ENCODE measurements at places on chromosomes 13 and 19.

DNA sequence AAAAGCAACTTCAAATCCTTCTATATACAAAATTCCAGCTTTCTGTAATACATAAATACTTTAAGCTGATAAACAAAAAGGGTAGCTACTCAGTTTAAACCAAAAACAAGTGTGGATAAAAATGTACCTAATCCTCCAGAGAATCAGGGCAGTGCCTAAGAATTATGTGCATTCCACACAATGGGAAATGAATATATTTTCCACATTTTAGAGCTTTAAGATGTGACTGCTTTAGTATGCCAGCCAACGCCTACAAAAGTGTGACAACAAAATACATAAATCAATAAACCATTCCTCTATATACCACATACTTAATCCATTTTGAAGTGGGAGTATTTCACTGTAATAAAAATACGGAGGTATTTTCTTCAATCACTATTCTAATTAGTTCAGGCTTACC, 275.3 kb downstream of the DCT start:
- DNase-seq: no peak

DNA sequence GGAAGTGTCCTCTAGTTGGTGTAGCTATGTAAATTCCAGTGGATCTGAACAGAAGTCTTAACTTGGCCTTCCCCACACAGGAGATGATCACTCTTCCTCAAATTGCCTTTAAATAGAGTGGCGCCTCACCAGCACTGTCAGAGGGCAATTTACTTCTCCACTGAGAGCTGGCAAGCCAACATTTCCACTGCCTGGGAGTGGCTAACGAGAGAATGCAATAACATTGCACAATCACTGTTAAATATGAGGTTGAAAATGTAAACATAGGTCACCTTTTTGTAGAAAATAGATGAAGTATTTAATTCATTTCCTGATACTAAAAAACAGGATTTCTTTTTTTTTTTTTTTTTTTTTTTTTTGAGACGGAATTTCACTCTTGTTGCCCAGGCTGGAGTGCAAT, 55.4 kb upstream of the UBL3 start:
- no peak for DNase-seq

DNA sequence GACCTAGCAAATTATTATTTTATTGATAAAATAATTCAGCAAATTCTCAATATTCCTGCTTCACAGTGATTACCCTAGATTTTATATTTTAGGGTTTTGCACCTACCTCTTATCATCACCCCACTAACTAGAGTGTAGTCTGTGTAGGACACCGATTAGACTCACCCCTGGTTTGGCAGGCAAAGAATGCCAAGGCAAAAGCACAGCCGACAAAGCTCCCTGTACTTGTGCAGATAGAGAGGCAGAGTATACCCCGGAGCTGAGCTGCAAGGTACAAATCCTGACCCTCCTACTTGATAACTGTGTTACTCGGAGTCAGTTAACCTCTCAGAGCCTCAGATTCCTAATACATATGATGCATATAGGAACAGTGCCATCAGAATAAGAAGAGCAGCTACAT, 225.7 kb downstream of the ENOX1 start:
- no peak for DNase-seq

DNA sequence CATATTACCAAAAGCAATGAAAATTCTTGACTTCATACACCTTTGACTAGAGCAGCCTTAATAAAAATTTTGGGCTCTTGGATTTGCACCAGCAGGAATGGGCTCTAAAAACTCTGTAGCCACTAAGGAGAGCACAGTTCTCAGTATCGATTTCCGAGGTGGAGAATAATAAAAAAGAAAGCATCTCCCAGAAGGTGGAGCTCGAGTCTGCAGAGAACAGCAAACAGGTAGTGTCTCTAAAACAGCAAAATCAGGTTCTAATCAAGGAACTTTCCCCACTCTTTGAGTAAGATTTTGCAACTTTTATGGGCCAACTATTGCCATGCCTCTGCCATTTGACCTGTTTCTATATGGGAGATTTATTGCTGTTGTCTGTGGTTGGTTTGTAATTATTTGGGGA, 258.7 kb upstream of the GPC6 start:
- no peak for DNase-seq

DNA sequence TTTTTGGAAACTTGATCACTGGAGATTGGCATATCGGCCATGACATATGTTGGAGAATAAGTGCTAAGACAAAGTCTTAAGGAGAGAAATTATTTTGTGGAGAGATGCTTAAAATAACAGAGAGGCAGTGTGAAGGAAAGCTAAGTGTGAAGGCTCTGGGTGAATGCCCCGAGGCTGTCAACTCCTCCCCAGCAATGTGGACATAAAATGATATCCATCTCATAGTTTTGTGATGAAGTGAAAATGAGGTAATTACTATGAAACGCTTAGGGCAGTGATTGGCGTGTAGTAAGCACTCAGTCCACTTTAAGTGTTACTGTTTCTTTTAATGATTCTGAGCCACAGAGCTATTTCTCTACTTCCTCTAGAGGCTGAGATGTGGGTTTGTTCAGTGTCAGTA, 195.8 kb upstream of the KLF12 start:
- no peak for DNase-seq
